AG10803 (cell line): ENCODE measurements at places on chromosomes 5 and 9.

GRCh38 chr5:65261499-65261898 lies 220.2 kb downstream of the ADAMTS6 start:
- no peak for DNase-seq

DNA sequence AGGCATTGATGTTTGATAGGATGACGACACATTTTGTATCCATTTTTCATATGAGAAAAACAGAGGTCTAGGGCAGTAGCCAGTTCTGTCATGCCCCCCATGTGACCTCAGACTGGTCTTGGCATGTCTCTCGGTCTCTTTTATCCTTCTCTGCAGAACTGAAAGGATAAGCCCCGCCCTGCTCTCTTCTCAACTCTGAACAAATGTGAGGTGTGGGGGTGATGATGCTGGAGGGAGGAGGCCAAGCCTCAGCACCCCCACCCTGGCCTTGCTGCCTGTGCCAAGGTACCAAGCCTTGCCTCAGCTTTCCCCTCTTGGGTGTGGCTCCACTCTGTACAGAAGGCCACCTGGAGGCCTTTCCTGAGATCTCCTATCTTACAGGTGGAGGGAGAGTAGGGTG lies 19.5 kb upstream of the CRB2 start:
- DNase-seq, result no peak

- DNase-seq, result no peak
These were observed 247.5 kb upstream of the TMEM161B start for GRCh38 chr5:88515881-88516819.

GRCh38 chr9:23341346-23341745 lies 484.7 kb downstream of the ELAVL2 start:
- DNase-seq, result no peak

GRCh38 chr9:20980832-20981455 lies 50.5 kb downstream of the HACD4 start:
- peak; percentile 86 for DNase-seq

- DNase-seq, result no peak
These were observed 117.8 kb downstream of the ZNF354C start for GRCh38 chr5:179177711-179178575.

DNA sequence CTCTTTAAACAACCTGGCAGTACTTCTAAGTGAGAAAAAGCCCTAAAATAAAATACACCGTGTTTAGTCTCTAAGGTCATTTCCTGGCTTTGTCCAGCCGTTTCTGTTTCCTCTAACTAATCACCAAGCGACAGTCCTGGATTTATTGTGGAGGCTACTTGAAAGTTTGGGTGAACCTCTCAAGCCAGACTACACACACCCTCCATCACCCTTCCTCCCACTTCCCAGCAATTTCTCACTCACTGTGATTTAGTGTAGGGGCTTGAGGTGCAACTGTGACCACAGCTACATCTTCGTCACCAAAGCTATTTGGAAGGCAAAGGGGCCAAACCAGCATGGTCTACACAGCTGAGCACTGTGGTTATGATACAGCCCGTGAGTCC lies 240.0 kb upstream of the SLC24A2 start:
- DNase-seq, result no peak

- peak; percentile 18 for DNase-seq
These were observed 20.4 kb downstream of the BDP1 start for GRCh38 chr5:71475788-71476384.

DNA sequence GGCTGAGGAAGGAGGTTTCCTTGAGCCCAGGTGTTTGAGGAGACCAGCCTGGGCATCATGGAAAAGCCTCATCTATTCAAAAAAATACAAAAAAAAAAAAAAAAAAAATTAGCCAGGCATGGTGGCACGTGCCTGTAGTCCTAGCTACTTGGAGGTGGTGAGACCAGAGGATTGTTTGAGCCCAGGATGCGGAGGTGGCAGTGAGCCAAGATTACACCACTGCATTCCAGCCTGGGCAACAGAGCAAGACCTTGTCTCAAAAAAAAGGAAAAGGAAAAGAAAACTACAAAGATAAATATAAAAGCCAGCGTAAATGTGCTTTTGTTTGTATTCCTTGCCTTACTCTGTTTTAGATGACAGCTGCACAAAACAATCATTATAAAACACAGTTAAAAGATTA lies 2249.2 kb upstream of the C9orf72 start:
- DNase-seq, result no peak

DNA sequence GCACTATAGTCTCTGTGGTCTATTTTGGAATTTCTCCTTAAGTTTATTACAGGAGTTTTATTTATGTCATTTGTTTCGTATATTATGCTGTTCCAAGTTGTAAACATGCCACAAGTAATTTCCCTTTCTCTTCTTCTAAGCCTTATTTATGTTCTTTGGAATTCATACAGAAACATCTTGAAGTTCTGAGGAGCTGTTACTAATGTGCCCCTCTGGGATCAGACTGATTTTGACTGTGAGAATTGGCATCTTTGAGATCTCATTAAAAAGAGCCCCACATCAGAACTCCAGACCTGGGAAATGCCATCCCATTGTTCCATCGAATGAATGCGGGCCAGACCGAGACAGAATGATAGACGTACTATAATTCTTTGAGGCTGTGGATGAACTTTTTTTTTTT lies 138.8 kb upstream of the CD180 start:
- DNase-seq, result no peak

DNA sequence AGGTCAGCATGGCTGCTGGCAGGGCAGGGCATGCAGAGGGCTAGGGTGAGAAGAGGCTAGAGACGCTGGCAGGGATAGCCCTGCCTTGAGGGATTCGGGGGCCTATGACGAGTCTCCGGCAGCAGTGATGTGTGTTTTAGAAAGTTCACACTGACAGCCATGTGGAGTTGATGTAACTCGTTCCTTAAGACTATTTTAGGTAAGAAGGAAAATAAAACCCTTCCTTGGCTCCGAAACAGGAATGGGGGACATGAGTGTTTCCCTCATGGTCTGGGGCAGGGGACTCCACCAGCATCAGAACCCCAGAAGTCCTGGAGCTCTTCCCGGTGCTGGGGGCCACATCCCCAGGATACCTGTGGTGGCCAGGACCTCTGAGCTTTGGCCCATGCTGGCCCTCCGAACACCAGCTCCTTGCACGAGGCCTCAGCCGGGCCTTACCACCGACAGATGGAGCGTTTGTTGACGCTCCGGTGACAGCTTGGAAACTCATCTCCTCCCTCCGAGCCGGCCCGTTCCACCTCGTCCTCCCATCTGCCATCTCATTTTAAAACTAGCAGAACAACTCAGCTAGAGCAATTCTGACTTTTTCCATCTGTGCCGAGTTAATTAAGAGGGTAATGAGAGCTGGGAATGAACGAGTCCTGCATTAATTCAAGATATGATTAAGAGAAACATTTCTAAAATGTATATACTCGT lies 337.7 kb downstream of the CDK5RAP2 start:
- DNase-seq, result no peak

- DNase-seq, result peak; percentile 3
These were observed 232.8 kb downstream of the DOCK8 start for GRCh38 chr9:447230-448025.

GRCh38 chr5:138082033-138082432 lies 1.8 kb upstream of the WNT8A start:
- DNase-seq, result no peak

- DNase-seq, result no peak
These were observed 1037.3 kb upstream of the ACO1 start for GRCh38 chr9:31347082-31347617.

DNA sequence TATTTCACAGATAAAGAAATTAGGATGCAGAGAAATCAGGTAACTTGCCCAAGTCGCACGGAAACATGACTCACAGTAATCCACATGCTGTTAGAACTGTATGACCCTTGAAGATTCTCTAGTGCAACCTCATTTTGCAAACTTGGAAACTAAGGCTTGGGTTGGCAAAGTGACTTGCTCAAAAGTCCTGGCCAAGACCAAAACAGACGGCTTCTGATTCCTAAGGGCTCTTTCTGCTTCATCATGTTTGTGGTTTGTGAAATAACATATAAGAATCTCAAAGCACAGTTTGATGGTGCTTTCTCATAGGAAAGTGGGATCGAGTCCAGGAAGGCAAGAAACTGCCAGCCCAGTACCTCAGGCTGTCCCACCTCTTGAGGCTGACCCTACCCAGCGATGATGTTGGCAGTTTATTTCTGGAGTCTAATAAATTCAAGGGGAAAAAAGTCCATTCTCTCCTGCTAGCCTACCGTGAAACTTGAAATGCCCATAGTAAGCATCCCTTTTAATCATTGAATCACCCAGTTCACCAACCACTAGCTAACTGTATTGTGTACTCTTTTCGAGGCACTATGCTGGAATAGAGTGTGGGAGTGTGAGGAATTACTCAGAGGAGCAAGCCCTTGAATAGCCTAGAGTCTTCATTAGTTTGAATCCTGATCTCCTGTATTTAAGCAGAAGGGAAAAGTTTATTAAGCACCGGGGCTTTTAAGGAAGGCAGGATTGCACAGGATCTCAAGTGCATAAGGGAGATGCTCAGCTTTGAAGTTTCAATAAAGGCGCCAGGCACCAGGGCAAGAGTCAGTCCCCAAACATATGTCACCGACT lies 14.1 kb downstream of the CAPSL start:
- DNase-seq, result peak; percentile 95

DNA sequence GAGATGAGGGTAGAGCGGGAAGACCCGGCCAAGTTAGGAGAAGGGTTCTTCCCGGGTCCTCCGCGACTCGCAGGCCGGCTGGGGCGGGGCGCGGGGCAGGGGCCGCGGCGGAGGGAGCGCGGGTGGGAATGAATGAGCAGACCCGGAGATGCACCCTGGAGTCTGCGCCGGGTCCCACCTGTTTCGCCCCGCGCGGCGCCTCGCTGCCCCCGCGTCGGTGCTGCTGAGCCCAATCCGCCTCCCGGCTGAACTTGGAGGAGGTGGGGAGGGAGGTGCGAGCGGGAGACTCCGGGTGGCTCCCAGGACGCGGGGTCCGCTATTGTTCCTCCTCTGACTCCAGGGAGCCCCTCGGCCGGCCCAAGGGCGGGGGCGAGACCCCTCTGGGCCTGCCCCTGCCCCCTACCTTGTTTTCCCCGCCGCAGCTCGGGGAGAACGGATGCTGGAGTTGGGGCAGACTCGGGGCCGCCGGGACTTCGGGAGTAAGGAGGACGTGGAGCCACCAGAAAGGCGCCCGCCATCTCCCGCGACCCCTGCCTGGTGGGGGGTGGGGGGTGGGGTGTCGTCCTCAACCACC lies 659 bp downstream of the RAI14 start:
- no peak for DNase-seq

DNA sequence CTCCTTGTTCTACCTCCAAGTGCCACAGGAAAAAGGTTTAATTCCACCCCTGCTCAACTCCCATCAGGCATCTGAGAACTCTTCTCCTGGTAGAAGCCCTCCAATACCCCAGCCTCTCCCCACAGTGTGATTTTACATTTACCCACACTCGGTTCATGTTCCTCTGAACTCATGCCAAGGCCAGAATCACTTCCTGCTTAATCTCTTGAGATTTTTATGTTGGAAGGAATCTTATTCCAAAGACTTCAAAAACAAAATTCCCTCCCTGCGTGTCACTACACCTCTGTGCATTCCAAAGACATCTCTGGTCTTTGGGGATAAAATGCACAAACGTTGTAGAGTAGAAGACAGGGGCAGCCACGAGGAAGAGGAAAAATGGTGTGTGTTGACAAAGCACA lies 186.8 kb downstream of the ACTL7B start:
- DNase-seq, result no peak

- DNase-seq, result no peak
These were observed 185.0 kb downstream of the DIRAS2 start for GRCh38 chr9:90457386-90458190.

GRCh38 chr5:57028161-57028560 lies 76.2 kb upstream of the MIER3 start:
- DNase-seq, result no peak

- DNase-seq, result no peak
These were observed 63.6 kb downstream of the ADAMTS2 start for GRCh38 chr5:179281694-179282093.

DNA sequence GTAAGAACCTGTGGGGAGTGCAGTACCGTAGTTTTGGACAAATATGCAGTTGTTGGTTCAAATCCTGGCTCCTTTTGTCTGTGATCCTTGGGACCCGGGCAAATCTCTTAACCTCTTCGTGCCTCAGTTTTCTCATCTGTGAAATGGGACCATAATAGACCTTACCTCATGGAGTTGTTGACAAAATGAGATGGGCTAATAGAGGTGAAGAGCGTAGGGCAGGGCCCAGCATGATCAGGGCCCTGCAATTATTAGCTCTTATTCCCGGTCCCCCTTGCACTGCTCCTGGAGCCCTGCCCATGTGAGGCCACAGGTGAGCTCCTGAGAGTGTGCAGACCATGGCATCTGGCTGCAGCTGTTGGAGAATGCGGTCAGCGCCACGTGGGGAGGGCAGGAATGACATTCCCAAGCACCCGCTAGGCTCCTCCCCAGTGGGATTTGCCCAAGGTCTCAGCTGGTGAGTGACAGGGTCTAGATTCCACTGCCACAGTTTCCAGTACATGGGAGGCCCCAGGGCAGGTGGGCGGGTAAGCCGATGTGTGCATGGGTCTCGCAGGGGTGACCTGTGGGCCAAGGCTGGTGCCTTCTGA lies 41.0 kb downstream of the NEK6 start:
- no peak for DNase-seq

DNA sequence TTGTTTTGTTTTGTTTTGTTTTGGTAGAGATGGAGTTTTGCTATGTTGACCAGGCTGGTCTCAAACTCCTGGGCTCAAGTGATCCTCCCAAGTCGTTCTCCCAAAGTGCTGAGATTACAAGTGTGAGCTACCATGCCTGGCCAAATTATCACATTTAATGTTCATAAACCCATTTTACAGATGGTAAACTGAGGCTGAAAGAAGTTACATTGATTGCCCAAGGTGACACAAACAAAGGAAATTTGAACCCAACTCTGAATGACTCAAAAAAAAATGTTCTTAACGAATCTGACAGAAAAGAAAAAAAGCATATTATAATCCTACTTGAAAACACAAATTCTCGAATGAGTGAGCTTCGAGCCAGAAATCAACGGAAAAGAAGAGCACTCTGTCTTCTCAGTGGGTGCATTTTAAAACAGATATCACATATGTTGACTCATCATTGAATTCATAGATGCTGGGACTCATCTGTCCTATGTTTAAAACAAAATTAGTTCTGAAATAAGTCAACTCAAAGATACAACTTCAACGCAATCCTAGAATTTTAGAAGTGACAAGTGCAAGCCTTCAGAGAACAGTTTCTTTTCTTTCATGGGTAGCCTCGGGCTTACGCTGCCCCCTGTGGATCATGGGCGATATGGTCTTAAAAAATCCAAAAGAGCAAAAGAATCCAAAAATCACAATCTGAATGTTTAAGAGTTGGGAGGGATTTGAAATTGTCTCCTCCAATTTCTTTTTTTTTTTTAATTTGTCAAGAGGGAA lies 28.4 kb downstream of the TIMD4 start:
- DNase-seq, result peak; percentile 9

- DNase-seq, result peak; percentile 53
These were observed 11.7 kb downstream of the TSPAN17 start for GRCh38 chr5:176658817-176659511.

- no peak for DNase-seq
These were observed 1.6 kb downstream of the HBEGF start for GRCh38 chr5:140344683-140345423.

GRCh38 chr5:93532370-93532769 lies 48.6 kb downstream of the NR2F1-AS1 start:
- DNase-seq, result peak; percentile 97

- no peak for DNase-seq
These were observed 48.1 kb upstream of the NKD2 start for GRCh38 chr5:960551-960950.

GRCh38 chr5:93236807-93237421 lies 344.1 kb downstream of the NR2F1-AS1 start:
- DNase-seq, result no peak
